ENCODE measurements at places on chromosomes 2 and 18. TPM values are rescaled to one million over a fixed set of nuclear protein-coding genes. Genes with fewer than 3 reads are reported as not detected.

GRCh38 chr2:161045726-161046125, 114.5 kb upstream of the TANK start:
- no peak for DNase-seq

DNA sequence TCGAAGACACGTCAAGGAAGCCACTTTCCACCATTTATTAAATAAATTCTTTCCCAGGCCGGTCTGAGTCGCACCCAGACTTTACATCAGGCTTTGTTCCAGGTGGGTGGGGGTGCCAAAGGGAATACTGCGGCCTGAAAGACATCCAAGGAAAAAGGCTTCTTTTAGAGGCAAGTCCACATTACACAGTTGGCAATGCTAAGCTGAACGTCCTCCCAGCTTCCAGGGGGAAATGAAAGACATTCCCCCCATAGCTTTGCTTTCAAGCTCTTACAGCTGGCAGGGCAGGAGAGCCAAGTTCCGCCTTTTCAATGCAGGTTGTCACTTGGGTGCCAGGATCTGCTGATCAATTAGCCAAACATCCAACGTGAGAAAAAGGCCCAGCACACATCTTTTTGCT, 36.5 kb upstream of the PTPN4 start:
- DNase-seq: no peak

DNA sequence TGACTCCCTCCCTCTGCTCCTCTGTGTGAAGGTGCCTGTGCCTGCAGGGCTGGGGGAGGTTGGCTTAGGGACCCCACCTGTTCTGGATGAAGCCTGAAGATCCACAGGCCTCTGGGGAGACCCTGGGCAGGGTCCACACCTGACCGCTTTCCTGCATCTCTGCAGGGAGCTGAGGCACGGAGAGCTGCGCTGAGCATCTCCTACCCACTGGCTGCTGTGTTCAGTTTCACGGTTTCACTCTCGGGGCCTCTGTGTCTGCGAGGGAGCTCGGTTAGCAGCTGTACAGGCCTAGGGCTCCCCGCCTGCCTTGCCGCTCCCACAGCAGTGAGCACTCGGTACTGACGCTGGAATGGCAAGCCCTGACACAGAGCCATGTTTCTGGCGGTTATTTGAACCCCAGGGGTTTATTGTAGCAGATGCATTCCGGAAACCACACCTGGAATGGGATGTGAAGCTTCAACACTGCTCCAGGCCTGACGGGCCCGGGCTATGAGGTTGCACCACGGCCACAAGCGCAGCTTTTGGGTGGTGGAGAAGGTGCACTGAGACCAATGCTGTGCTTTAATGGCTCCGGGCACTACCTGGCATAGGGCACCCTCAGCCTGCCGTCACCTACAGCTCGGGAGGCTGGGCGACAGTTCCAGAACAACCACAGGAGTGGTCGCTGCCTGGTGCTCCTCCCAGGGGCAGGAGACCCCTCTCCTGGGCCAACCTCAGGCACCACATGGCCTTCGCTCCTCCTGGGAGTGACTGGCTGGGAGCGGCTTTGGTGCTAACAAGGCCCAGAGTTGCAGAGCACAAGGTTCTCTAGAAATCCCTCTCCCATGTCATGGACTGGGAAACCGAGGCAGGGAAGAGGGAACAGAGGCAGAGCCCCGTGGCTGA, 257.9 kb downstream of the NDUFA10 start:
- no peak for DNase-seq

GRCh38 chr18:55390898-55391297, 197.1 kb downstream of the TCF4 start:
- no peak for DNase-seq

GRCh38 chr2:141508086-141508752, 622.6 kb downstream of the LRP1B start:
- no peak for DNase-seq

- peak; percentile 64 for DNase-seq
Observed at GRCh38 chr2:6657136-6657535, 208.6 kb downstream of the CMPK2 start.

DNA sequence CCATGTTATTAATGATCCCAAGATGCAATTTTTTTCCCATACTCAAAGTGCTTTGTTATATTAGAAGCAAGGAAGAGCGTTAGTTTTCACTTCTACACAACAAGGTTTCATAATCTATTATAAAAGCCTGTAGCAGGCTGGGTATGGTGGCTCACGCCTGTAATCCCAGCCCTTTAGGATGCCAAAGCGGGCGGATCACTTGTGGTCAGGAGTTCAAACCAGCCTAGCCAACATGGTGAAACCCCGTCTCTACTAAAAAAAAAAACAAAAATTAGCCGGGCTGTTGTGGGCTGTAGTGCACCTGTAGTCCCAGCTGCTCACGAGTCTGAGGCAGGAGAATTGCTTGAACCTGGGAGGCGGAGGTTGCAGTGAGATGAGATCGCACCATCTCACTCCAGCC, 19.0 kb upstream of the SERPINB2 start:
- DNase-seq: no peak

GRCh38 chr2:173607606-173608311, 253.1 kb downstream of the CDCA7 start:
- no peak for DNase-seq

DNA sequence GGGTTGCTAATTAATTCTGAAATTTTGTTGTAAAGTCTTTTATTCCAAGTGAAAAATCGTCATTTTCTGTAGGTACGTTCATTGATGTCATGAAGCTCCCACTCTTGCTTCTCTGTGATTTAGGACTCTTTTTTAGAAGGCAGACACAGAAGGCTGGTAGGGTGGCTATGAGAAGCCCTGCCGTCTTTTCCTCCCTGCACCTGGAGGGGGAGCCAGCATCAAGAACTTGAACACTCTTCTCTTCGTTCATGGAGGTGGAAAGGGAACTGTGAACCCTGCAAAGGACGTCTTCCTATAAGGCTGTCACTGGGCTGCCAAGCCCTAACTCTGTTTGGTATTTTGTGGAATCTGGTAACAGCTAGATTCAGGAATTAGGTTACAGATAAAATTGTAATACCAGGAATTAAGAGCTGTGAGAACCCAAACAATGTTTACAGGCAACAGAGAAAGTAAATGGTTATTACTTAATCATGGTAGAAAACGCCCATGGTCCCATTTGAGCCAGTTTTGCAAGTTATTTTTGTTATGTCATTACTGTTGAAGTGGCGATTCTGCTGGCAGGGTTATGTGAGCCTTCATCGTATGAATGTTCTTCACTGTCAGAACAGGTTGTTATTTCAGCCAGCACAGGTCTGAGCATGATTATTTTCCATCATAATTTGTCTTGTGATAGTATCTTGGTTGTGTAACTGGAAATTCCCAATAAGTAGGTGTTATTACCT, 112.2 kb downstream of the OSBPL6 start:
- peak; percentile 33 for DNase-seq

- no peak for DNase-seq
Observed at GRCh38 chr18:58997811-58998337, 133.2 kb downstream of the ZNF532 start.

- no peak for DNase-seq
Observed at GRCh38 chr18:79329786-79330185, 65.9 kb upstream of the NFATC1 start.

GRCh38 chr2:190367091-190367490, 23.7 kb downstream of the INPP1 start:
- no peak for DNase-seq

CRYGD gene
- total RNA-seq: not detected

DCDC2C gene
- 1.7 TPM for total RNA-seq

DAPL1 gene
- total RNA-seq: not detected

DNAJC5G gene
- total RNA-seq: not detected

MAPK4 gene
- 7.9 TPM for total RNA-seq

RGPD4 gene
- total RNA-seq: 2.2 TPM

All from umbilical cord (tissue), 2 donors.